ENCODE measurements at places on chromosomes 11 and 22. TPM values are rescaled to one million over a fixed set of nuclear protein-coding genes. Genes with fewer than 3 reads are reported as not detected.

Gene VPS11
- total RNA-seq: 32.4 TPM

Gene XKR3
- 0.17 TPM for total RNA-seq

Gene MICALL1
- 32.4 TPM for total RNA-seq

DNA sequence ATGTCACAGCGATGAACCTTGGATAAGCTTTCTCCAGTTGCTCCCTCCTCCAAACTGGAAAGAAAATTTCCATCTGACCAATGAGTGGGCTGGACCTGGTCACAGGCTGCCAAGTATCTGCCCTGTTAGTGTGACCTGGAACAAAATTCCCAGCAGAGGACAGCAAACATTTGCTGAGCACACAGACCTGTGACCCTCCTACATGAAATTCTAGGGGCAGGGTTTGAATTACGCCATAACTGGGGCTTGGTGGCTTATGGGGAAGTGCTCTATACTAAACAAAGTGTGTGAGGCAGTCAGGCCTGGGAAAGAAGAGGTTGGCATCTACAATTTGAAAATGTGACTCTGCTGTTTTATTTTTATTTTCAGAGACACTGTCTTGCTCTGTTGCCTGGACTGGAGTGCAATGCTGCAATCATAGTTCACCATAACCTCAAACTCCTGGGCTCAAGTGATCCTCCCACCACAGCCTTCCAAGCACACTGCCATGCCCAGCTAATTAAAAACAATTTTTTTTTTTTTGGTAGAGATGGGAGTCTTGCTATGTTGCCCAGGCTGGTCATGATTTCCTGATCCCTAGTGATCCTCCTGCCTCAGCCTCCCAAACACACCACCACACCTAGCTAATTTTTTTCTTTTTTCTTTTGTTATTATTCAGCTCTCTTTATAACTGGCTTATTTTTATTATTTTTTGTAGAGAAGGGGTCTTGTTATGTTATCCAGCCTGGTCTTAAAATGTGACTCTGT lies 13.6 kb upstream of the XBP1 start:
- H3K4me3 ChIP-seq: no peak overlapping the region
- H3K36me3 ChIP-seq: no peaks in the 10 kb centered on the region
- H3K4me1 ChIP-seq: no peaks in the 10 kb centered on the region
- no peak for DNase-seq
- H3K27me3 ChIP-seq: no peaks in the 10 kb centered on the region
- H3K27ac ChIP-seq: no peak overlapping the region

Gene PHLDA2
- 33.7 TPM for total RNA-seq

Gene CD6
- total RNA-seq: not detected

Gene MRPL17
- total RNA-seq: 82.5 TPM

DNA sequence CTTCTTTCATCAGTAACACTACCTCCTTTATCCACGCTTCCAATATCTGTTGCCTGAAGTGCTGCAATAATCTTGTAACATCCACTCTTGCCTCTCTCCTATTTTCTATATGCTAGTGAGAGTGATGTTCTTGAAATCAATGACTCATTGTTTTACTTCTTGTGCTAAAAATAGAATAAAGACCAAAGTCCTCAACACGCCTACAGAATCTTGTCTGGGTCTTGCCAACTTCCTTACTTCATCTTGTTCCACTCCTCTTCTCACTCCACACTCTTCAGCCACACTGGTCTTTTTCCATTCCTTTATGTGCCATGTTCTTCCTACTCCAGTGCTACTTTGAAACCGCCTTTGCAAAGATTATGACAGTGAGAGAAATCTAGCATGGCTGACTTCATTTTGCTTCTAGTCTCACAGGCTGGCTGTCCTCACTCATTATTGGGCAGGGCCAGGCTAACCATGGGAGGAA lies 136.4 kb downstream of the CCDC81 start:
- DNase-seq: no peak
- peaks cover 24% of the 10 kb centered on the region for H3K4me1 ChIP-seq
- no peaks in the 10 kb centered on the region for H3K27me3 ChIP-seq
- H3K36me3 ChIP-seq: no peaks in the 10 kb centered on the region

Gene SEPTIN5
- total RNA-seq: 58.9 TPM

GRCh38 chr11:2932850-2933251 lies 3.6 kb upstream of the PHLDA2 start:
- DNase-seq: no peak
- no peak overlapping the region for H3K4me3 ChIP-seq
- H3K4me1 ChIP-seq: peaks cover 16% of the 10 kb centered on the region
- H3K27ac ChIP-seq: no peak overlapping the region
- H3K27me3 ChIP-seq: no peaks in the 10 kb centered on the region

GRCh38 chr11:100961633-100962032 lies 168.0 kb downstream of the PGR start:
- H3K27ac ChIP-seq: no peak overlapping the region
- H3K36me3 ChIP-seq: no peaks in the 10 kb centered on the region
- no peaks in the 10 kb centered on the region for H3K27me3 ChIP-seq

DNA sequence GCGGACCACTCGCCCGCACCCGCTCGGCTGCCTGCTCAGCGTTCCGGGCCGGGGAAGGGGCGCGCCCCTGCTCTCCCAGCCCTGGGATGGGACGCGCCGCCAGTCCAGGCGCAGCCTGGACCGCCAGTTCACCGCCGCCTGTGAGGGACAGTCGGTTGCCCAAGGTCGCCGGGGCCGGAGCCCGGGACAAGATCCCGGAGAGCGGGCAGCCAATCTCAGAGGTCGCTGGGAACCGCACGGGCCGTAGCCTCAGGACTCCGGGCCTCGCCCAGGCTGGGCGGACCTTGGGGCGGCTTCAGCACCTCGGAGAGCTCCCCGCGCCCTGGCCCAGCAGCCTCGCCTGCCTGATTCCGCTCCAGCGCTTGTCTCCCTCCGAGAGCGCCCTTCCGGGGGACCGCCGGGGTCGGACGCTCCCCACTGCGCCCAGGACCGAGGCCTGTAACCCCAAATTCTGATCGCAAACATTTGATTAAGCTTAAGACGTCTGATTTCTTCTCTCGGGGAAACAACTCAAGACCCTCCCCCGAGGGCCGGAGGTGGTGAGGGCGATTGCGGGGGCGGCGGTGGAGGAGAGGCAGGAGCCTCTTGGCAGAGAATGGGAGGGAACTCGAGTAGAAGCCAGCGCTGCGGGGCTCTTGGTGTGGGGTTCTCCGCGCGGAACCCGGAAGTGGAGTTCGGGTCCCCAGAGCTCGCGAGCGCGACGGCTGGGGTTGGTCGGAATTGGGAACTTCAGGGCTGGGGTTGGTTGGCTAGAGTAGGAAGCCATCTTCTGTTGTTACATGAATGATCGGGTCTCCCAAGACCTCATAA lies 1.1 kb upstream of the CHRM4 start:
- no peak overlapping the region for H3K27ac ChIP-seq
- H3K4me3 ChIP-seq: peak overlapping the region; percentile 51
- H3K36me3 ChIP-seq: peaks cover 11% of the 10 kb centered on the region

GRCh38 chr11:44591557-44591956 lies 26.1 kb downstream of the CD82 start:
- H3K36me3 ChIP-seq: no peaks in the 10 kb centered on the region
- H3K27me3 ChIP-seq: no peaks in the 10 kb centered on the region
- no peak overlapping the region for H3K27ac ChIP-seq
- no peaks in the 10 kb centered on the region for H3K4me1 ChIP-seq
- no peak for DNase-seq
- no peak overlapping the region for H3K4me3 ChIP-seq

DNA sequence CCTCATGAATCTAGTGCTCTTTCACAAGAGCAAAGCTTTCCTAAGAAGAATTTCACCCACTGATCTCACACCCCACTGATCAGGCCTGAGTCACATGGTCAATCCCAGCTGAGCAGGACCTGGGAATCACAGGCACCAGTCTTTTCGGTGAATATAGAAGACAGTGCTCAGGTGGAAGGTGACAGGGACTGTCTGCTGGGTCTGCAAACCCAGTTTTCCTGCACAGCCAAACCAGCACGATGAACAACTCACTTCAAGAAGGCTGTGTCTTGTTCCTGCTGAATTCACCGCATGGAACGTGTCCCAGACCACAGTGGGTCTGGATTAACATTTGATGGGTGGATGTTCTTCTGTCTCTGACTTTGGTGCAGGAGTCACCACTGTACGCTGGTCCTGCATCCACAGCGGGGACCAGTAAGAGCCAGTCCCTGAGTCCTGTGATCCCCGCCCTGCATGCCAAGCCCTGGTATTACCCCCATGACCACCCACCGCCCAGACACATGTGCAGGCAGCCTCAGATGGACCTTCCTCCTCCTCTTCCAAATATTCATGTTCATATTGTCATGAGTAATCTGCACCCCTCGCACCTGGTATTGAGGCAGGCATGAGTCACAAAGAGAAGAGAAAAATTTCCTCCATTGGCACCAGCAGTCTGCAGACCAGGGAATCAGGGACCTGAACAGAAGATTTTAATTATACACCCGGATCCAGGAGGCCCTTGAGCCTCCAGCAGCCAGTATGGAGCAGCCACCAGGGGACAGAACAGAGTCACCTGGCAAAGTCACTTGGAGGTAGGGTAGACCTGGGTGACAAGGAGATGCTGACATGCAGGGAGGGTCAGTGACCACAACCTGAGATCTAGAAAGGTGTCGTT lies 8.6 kb upstream of the IGLL5 start:
- H3K27me3 ChIP-seq: peaks cover 5% of the 10 kb centered on the region
- H3K36me3 ChIP-seq: no peaks in the 10 kb centered on the region
- H3K4me1 ChIP-seq: no peaks in the 10 kb centered on the region
- H3K4me3 ChIP-seq: no peak overlapping the region

DNA sequence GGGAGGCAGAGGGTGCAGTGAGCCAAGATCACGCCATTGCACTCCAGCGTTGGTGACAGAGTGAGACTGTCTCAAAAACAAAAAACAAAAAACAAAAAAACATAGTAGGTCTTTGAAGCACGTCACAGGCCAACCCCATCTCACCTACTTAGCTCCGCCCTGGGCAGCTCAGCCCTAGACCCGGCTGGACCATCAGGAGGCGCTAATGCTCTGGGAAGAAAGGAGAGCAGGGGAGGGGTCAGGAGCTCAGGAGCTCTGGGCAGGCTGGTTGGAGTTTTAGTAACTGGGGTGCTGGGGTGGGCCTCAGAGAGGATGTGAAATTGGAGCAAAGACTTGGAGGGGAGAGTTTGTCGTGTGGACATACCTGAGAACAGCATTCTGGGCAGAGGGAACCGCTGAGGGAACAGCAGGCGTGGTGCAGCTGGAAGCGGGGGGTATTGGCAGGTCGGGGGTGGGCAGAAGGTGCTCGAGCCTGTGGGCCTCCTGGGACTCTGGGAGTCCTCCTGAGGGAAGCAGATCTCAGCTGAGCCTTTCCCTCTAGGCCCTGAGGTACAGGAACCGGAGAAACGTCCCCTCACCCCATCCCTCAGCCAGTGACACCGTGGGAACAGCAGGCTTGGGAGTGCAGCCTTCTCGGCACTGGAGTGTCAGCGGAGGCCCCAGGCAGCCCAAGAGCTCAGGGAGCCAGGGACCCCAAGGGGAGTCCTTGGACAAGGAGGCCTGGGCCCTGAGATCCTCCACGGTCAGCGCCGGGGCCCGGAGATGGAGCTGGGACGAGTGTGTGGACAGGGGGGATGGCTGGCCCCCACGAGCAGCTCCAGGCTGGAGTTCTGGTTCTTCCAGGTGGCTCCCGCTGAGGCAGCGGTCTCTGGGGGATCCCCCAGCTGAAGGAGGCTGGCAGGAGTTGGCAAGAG lies 2.2 kb upstream of the RPS6KA4 start:
- no peaks in the 10 kb centered on the region for H3K27me3 ChIP-seq
- H3K4me1 ChIP-seq: peaks cover 29% of the 10 kb centered on the region
- H3K36me3 ChIP-seq: peaks cover 12% of the 10 kb centered on the region
- H3K27ac ChIP-seq: no peak overlapping the region

GRCh38 chr11:88421530-88421929 lies 84.0 kb upstream of the CTSC start:
- no peaks in the 10 kb centered on the region for H3K27me3 ChIP-seq
- peak; percentile 66 for DNase-seq
- no peak overlapping the region for H3K27ac ChIP-seq
- no peak overlapping the region for H3K4me3 ChIP-seq

DNA sequence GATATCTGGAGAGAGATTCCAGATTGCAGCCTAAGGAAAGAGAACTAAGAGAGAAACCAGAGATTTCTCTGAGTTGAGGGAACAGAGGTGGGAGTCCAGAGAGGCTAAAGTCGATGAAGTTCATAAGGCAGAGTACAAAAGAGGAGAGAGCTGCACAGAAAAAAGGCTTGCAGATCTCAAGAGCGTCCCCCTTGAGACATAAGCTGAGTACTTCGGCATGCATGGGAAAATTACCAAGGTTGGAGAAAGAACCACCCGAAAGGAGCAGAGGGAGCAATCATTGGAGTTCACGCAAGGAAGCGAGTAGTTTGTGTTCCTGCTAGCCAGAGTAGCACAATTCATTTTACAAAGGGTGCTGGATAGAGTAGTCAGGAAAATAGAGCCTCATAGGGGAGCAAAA lies 293.5 kb downstream of the TMEM135 start:
- no peaks in the 10 kb centered on the region for H3K36me3 ChIP-seq
- H3K4me3 ChIP-seq: no peak overlapping the region
- H3K27me3 ChIP-seq: no peaks in the 10 kb centered on the region

- peak; percentile 12 for DNase-seq
- H3K4me3 ChIP-seq: no peak overlapping the region
- no peak overlapping the region for H3K27ac ChIP-seq
Observed at GRCh38 chr22:26573026-26573662, 16.8 kb downstream of the TPST2 start.

Gene CALCA
- total RNA-seq: 1.0 TPM

DNA sequence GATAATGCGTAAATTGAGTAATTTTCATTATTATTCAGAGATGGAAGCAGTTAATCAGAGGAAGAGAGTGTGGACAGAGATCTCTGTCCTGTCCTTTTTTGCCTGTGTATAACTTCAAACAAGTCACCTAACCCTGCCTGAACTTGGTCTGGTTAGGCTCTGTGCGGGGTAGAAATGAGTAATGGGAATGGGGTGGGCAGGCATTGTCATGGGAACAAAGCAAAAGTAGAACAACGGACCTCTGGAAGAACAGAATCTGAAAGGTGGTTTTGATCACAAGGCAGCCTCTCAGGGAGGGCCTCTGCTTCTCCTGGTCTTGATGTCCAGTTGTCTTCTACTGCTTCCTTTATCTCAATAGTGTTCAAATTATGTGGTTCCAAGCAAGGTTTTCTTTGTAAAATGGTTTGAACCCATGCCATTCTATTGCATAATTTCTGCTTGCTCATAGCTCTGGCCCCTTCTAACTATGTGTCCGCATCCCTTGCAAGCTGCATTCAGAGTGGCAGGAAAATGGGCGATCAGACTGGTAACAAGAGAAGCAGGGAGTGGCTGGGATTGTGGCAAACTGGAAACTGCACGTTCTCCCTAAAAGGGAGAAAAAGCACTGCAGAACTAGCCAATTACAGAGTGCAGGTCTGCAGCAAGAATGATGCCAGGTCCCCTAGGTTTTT lies 76.1 kb downstream of the PRR5L start:
- DNase-seq: peak; percentile 73
- H3K4me3 ChIP-seq: no peak overlapping the region
- no peaks in the 10 kb centered on the region for H3K36me3 ChIP-seq

DNA sequence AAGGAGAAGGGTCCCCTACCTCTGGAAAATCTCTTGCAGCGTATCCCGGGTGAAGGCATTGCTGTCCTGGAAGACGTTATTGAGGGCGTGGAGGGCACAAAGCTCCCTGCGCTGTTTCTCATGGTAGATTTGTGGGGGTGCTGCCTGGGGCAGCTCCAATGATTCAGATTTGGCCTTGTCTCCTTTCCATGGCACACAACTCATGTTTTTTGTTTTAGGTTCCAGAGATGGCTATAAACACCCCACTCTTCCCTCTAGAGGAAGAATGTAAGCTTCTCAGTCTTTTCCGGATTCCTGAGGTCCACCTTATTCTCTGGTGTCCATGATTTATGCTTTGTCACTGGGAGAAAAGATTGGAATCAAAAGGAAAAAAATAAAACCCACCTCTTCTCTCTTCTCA lies 959 bp downstream of the JOSD1 start:
- no peaks in the 10 kb centered on the region for H3K27me3 ChIP-seq
- peak overlapping the region; percentile 96 for H3K27ac ChIP-seq
- peaks cover 28% of the 10 kb centered on the region for H3K4me1 ChIP-seq
- peaks cover 4% of the 10 kb centered on the region for H3K36me3 ChIP-seq
- DNase-seq: peak; percentile 43

Measured in A673 (cell line).